ENCODE measurements at places on chromosomes 5 and 9.

GRCh38 chr9:106921341-106921899 lies 58.5 kb downstream of the ZNF462 start:
- DNase-seq, result no peak

DNA sequence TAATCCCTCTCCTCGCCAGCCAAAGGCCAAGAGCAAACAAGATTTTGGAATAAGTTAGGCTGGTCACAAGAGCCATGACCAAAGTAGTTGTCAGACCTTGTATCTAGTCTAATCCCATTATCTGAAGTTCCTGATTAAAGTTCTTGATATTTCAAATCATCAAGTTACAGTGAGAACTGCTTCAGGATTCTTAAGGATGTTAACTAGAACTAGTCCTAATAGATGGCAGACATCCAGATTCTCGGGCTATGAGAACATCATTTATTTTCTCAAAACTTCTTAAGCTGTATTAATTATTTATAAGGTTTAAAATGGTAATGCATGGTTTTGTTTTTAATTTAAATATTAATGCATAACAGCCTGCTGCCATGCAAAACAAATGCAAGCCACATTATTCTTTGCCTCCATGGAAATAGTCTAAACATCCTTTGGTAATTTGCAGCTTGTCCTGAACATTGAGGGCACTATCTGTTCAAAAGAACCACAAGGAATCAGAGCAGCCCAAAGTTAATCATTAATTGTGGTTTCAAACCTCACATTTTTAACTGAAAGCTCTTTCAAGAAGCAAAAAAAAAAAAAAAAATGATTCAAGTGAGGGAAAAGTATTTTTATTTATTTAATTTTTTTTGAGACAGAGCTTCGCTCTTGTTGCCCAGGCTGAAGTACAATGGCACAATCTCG lies 95.1 kb downstream of the TTC39B start:
- DNase-seq, result no peak

DNA sequence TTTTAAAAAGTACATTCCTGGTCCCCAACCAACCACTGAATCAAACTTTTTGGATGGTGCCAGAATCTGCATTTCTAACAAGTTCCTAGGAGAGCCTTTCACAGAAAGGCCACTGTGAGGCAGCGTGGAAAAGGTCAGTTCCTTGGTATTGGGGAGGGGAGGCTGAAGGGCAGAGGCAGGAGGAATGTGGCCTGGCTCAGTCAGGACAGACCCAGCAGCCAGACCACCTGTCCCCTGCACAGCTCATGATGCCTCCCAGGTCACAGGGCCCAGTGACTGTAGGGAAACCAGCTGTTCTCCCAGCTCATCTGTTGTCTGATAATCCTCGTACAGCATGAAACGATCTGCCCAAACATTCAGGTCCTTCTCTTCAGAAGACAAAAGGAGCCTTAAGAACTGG lies 132.9 kb downstream of the LHFPL2 start:
- no peak for DNase-seq

- no peak for DNase-seq
Measured at GRCh38 chr9:13568841-13569601, 289.5 kb upstream of the MPDZ start.

DNA sequence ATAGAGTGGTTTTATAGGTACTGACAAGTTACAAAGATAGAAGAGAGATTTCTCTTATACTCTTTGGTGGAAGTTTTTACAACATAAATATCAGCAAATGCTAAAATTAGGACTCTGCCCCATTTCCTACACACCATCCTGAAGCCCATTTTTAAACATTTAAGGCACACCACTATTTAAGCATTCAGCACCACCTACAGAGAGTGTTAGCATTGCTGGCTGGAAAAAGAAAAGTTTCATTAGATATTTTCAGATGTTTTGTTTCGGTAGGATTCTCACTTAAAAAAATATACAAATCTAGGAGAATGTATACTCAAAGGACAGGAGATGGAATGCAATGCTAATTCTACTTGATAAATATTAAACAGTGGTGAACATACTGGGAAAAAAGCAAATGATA lies 192.9 kb upstream of the HAPLN1 start:
- no peak for DNase-seq

DNA sequence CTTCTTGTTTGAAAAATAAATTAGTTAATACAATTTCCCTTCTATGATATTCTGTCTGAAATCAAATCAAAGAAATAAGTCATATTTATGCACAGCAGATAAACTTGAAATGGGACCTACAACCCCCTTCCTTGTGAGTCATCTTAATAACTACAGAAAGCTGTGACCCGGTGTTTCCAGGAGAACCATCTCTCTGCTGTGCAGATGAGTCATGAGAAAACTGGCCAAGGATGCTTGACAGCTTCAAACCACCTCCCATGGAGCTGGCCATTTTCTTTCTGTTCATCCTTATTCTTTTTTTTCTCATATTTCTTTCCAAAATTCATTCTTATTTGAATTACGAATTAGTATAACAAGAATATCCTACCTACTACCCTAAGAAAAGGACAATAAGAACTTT lies 43.4 kb upstream of the NR4A3 start:
- DNase-seq, result peak; percentile 85

- DNase-seq, result no peak
Measured at GRCh38 chr9:129451089-129451656, 169.7 kb downstream of the C9orf50 start.

Measured in ELR (cell line).